Activated CD4-positive, alpha-beta T cell treated with anti-CD3 and anti-CD28 coated beads, Interleukin-2, Interleukin-4, amounts not matched to agents 100 ng/mL and 50 ng/mL, durations not matched to agents 16 hours and 8 hours (primary cell): ENCODE measurements at places on chromosomes 7 and 10.

DNA sequence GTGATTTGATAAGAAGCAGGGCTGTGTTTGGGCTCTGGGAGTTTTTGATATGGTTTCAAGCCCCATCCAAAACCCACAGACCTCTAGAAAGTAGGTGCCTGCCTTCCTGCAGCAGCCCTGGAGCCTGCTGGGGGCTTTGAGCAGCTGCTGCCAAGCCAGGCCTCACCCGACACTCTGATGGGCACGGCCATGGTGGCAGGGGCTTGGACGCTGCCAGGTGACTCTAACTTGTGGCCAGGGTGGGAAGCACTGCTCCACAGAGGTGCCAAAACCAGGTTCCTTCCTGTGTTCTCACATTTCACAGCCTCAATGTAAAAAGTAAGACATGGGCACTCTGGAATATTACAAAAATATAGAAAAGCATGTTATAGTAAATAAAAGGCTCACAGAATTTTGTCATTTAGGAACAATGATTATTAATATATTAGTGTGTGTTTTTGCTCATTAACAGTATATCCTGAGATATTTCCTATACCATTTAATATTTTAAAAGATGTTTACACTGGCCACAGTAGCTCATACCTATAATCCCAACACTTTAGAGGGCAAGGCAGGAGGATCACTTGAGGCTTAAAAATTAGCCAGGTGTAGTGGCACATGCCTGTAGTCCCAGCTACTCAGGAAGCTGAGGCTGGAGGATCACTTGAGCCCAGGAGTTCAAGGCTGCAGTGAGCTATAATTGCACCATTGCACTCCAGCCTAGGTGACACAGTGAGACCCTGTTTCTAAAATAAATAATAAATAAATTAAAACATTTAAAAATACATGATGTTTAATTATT is 95.1 kb downstream of the EGFR start:
- no peak for DNase-seq

GRCh38 chr10:14820010-14820774 is 17.6 kb downstream of the CDNF start:
- no peak for DNase-seq

DNA sequence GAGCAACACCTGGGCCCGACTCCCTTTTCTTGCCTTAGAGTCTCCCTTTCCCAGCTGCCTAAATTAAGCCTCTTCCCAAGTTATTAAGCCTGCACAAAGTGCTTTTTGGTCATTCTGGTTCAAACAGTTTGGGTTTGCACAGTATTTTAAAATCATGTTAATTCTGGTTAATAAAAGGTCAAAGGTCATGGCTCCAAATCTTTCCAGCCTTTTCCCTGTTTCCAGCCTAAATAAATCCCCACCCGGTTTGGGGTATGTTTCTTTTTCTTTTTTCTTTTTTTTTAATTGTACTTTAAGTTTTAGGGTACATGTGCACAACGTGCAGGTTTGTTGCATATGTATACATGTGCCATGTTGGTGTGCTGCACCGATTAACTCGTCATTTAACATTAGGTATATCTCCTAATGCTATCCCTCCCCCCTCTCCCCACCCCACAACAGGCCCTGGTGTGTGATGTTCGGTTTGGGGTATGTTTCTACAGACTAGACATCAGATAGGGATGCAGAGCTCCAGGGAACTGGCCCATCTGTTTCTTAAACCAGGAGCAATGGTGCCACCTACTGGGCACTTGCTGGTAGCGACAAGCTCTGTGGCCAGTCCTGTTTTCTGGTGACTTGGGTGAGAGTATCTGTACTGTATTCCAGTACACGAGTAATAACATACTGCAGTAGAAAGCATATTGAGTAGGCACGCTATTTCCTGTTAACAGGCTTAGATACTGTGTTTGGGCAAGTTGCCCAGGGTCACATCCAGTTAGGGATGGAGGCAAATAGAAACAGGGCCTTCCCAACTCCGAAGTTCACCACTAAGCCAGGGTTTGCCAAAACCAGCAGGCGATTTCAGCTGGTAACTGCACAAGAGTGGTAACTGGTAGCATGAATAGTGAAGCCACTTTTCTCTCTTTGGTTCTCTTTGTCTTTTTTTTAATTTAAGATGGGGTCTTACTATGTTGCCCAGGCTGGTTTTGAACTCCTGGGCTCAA is 60.6 kb upstream of the TRIM8 start:
- peak; percentile 89 for DNase-seq

GRCh38 chr10:124104011-124104627 is 10.7 kb upstream of the CHST15 start:
- no peak for DNase-seq

DNA sequence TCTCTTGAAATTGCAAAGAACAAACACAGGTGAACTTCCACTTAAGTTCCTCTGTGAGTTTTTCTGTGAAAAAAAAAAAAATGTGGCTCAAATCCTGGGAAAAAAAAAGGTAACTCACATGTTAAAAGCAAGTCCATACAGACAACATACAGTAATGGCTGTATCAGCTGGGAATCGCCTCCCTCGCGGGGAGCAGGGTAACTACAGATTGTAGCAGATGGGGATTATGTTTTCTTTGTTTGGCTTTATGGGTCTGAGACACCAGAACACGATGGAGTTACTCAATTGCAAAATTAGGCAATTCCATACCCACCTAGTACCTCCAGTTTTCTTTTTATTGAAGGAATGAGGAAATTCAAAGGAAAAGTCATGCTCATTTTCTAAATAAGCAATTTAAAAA is 42.3 kb downstream of the FEZF1 start:
- no peak for DNase-seq

GRCh38 chr10:102673819-102674511 is 29.7 kb downstream of the TRIM8 start:
- DNase-seq: peak; percentile 71

DNA sequence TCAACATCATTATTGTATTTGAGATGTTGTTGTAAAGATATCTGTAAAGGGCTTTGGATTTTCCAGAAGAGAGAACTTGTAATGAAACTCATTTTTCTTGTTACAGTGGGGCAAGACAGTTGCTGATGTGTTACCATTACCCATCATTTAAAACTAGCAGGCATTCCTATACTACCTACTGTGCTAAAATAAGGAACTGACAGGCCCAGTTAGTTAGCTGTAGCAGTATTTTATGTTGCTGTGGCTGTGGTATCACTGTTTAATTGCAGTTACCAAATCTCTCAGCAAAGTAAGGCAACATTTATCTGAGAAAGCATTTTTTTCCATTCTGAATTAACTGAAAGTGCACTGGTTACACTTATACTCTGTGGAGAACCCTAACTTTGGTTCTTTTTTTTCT is 9.9 kb downstream of the ST7 start:
- DNase-seq: no peak

- DNase-seq: no peak
Measured at GRCh38 chr10:15363031-15363430, 8.1 kb downstream of the FAM171A1 start.

DNA sequence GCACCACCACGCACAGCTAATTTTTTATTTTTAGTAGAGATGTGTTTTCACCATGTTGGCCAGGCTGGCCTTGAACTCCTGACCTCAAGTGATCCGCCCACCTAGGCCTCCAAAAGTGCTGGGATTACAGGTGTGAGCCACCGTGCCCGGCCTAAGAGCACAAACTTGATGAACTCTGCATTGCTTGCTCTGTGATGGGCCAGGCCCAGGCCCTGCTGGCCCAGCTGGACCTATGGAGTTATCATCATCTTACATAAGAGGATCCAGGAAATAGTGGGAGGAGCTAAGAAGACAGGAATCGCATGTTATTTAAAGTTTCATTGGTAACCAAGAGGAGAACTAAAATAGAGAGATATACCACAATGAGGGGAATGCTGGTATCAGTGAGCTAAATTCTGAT is 86.9 kb downstream of the DAGLB start:
- no peak for DNase-seq

DNA sequence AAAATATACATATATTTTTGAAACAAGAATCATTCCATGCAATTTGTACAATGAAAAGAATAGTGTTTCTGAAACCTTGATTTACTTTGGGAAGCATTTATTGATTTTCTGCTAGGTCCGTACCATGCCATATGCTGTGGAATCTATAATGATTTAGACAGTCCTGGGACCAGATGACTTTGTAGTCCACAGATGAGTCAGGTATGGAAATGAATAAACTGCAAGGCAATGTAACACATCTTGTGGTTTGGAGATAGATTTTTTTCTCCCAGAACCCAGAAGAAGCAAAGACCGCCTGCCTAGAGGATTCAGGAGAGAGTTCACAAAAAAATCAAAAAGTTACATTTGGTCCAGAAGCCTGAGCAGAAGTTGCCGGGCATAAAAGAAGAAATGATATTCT is 190.4 kb downstream of the GPR37 start:
- no peak for DNase-seq

DNA sequence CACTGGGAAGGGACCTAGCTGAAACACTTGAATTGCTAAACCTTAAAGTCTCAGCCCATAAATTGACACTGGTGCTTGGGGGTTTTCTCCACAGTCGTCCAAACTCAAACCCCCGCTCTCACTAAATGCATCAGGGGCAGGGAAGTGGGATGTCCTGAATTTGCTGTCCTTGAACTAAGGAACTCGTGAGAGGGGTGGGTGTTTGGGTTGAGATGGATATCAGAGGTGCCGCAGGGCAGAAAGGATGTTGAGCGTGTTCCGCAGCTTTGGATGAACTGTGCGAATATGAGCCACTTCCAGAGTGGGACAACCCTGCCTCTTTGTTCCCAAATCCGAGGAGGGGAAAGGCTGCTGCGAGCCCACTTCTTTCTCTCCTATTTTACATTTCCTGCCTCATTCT is 90.3 kb upstream of the LYZL2 start:
- DNase-seq: no peak

- DNase-seq: no peak
Measured at GRCh38 chr10:97163181-97163580, 22.6 kb downstream of the SLIT1 start.

DNA sequence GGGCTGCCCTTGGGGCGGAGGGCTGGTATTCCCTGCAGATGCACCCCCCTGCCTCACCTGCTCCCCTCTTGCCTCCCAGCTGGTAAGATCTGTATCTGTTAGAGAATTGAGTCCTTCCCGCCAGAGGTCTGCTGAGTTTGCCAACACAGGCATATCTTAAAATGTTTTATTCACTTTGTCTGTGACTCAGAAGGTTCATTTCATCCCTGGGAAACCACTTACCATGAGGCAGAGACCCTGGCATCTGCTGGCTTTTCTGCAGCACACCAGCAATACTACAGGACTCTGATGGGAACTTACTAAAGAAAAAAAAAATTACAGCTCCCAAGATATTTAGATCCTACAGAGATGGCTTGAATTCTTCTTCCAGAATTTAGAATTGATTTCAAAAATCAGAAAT is 131.3 kb downstream of the PLPP4 start:
- DNase-seq: no peak

DNA sequence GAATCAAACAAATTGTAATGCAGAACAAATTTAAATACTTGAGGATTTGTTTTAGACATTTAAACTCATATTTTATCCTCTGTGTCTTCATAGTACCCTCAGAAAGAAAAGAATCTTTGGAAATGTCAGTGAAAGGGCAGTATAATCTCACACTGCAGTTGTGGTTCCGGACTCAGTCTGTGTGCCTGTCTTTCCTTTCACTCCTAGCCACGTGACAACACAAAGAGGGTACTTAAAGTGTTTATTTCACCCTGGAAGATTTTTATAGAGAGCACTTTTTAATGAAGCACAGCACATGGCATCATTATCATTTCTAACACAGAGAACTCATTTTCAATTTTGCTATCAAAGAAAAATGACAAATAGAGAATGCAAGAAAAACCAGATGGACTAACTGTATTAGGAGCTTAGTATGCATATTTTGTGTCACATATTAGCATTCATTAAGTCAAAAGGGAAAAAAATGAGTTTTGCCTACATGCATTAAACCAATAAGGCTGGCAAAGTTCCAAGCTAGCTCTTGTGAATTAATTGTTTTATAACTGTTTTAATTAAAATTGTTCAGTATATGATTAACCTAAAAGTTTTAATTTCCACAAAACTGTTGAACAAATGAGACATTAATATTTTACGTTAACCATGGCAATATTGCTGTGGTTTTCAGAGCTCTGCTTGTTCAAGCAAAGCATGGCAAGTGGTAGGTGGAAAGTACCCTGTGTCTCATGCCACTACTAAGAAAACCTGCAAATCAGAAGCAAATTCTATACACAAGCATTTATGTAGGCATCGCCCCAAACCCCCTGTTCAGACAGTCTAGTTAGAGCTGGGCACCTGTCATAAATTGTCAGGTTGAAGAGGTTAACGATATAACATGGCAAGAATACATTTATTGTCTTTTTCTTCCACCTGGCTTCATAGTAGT is 65.9 kb downstream of the AUTS2 start:
- no peak for DNase-seq

DNA sequence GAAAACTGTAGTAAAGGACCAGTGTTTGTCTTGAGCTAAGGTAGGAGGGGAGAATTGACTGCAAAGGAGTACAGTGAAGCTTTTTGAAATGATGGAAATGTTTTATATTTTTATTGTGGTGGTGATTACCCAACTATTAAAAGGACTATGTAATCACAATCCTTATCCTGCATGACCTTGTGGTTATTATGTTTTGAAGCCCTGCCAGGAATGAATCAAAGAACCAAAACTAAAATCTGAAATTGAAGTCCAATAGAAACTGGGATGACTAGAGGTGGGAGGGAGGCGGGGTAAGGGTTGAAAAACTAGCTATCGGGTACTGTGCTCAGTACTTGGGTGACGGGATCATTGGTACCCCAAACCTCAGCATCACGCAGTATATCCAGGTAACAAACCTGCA is 8.2 kb downstream of the CCDC7 start:
- DNase-seq: no peak

DNA sequence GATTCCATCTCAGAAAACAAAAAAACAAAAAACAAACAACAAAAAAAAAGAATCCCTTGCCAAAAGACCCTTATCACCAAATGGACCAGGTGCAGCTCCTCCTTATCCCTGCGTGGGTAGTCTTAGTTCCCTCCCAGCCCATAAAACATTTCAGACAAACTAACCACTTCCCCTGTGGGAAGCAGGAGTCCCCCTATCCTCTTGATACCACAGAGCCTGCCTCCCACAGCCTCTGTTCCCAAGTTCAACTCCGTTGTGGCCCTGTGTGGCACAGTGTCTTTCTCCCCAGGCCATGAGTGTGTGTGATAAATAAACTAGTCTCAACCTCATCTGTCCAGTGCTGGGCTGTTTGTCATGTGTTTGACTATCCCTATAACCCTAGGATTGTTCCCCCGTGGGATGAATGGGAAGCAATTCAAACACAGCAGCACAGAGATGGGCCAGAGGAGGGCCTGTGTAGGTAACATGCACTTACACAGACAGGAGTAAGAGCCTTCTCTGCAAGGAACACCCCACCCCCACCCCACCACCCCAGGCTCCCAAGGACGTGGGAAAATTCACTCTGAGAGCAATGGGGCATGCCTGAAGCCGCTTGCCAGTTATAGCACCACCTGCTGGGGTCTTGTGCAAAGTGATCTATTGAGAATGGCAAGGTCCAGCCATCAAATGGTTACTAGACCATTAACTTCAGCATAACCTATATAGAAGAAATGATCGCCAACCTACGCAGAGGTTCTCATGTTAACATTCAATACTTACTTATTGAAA is 147.1 kb upstream of the GHITM start:
- DNase-seq: peak; percentile 19
